ENCODE measurements at places on chromosomes 12 and 14. TPM values are rescaled to one million over a fixed set of nuclear protein-coding genes. Genes with fewer than 3 reads are reported as not detected.

RAD51AP1 gene
- total RNA-seq: 2.2 TPM

ABCC9 gene
- 0.67 TPM for total RNA-seq

TMED8 gene
- total RNA-seq: 15.6 TPM

NFATC4 gene
- 11.9 TPM for total RNA-seq

KLRK1 gene
- total RNA-seq: 4.4 TPM

PGF gene
- 2.3 TPM for total RNA-seq

ALX1 gene
- not detected for total RNA-seq

GUCY2C gene
- 33.2 TPM for total RNA-seq

SPX gene
- total RNA-seq: not detected

SLC6A13 gene
- total RNA-seq: not detected

TSPAN19 gene
- total RNA-seq: 1.2 TPM

Measured in mucosa of descending colon (tissue), 3 donors.